Fibroblast of the aortic adventitia (primary cell): ENCODE measurements at places on chromosomes 3 and 15.

DNA sequence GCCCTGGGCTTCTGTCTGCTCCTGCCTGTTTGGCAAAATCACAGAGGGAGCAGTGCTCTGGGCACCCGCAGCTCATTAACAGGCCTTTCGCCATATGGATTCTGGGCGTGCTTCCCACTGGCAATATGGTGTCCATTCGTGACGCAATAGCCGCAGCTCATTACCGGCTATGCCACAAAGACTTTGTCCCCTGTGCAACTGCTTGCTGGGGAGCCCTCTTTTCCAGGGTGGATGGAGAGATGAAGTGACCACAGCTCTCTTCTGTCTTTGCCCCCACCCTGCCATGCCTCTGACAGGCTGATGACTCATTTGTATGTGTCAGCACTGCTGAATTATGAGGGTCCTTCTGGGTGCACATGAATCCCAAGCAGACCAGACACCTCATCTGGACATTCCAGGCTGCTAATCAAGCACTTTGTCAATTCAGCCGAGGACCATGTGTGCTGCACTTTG is 214.3 kb upstream of the FEZF2 start:
- DNase-seq = peak; percentile 58

- DNase-seq = peak; percentile 23
Observed at GRCh38 chr3:38177181-38177580, 11.8 kb downstream of the OXSR1 start.

- DNase-seq = peak; percentile 51
Observed at GRCh38 chr3:104510131-104510849, 856.4 kb upstream of the ALCAM start.

GRCh38 chr3:79726786-79727185 is 41.0 kb downstream of the ROBO1 start:
- DNase-seq = no peak

DNA sequence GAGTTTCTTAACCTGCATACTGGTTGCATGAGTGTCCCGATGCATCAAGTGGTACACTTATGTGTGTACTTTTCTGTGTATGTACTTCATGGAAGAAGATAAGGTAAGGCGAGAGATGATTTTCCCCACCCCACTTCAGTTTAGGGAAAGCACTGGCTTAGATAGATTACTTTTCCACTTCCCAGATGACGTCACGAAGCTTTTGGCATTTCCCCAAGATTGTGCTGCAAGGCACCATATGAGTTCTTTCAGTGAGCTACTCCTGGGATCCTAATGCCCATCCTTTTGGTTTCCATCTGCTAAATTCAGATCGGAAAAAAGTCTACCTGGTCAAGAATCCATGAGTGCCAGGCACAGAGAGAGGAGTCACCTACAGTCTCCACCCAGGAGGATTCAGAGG is 4.5 kb downstream of the IL17RB start:
- peak; percentile 61 for DNase-seq

- DNase-seq = no peak
Observed at GRCh38 chr3:45890405-45890804, 4.1 kb downstream of the CCR9 start.

- no peak for DNase-seq
Observed at GRCh38 chr3:145170121-145170520, 990.9 kb downstream of the PLOD2 start.

GRCh38 chr3:152834776-152835600 is at the start of gene P2RY1:
Gene P2RY1, plus strand, starts transcription at chr3:152835131. Its CDS starts 652 bp downstream, at chr3:152835783.
- DNase-seq = peak; percentile 45

DNA sequence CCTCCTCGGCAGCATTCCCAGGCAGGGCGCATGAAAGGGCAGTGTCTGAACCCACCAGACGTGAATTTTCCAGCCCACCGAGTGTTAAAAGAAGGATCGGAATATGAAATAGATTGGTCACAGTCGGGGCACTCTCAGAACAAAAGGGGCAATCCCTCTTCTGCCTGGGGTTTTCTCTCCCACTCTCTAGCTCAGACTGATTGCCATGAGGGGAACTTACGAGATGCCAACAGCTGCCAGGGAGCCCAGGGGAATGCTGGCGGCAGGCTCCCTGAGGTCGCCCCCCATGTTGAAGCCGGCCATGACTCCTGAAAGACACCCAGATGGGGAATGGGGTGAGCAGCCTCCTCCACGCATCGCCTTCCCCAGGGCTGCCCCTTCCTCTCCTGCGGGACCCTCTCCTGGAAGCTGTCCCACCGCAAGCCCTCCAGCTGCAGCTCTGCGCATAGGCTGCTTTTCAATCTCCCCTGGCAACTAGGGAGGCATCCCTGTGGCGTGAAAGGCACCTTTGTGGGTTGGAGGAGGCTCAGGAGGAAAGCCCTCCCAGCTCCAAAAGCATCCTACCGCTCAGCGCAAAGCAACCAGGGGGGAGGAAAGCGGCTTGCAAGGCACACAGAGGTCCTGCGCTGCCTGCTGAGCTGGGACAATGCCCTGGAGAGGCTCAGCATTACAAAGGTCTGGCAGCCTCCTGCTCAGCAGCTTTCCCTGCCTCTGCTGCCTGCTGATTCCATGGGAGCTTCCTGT is 64.8 kb upstream of the HEG1 start:
- no peak for DNase-seq

DNA sequence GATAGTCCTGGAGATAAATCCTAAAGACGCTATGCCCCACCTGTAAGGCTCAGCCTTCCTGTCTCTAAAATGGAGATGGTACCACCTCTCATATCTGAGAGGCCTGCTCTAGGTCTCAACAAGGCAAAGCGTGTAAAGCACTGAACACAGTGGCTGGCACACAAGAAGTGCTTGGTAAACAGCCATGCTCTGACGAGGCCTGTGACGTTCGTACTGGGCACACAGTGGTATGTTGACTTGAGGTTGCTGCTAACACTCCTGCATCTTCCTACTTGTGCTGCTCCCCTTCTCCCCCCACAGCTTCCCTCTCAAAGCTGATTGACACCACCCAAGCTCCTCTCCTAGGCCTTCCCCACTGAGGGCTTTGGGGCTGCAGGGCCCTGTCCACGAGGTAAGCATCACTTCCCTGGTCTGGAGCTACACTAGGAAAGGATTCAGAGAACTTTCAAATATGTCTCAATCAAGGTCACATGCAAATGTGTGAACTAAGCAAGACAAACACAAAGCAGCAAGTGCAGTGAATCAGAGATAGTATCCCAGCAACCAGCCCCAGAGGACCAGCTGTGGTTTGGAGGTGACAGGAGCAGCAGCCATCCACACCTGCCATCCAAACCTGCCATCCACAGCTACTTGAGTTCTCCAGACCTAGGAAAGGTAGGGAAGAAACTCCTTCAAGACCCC is 177.5 kb downstream of the STT3B start:
- no peak for DNase-seq

DNA sequence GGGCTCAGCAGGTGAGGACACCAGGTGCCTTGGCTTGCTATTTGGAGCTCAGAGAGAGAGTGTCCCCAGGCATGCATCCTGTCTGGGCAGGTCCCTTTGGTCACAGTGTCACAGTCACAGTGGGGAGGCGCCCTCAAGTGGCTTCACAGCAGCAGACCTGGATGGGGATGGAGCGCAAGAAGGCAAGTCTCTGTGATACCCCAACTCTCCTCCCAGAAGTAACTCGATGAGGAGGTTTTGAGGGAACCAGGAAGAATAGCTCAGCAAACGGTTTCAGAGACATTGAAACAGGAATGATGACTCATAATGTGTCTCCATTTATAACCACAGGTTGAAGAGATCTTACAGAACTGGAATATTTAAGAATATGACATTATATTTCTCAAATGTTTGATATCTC is 66.5 kb upstream of the SH3GL3 start:
- peak; percentile 15 for DNase-seq

- peak; percentile 94 for DNase-seq
Observed at GRCh38 chr3:102181175-102181920, 253.5 kb upstream of the ZPLD1 start.

GRCh38 chr3:131114256-131114655 is 87.6 kb downstream of the NEK11 start:
- no peak for DNase-seq

GRCh38 chr3:182981038-182981380 is 671 bp upstream of the DCUN1D1 start:
- DNase-seq = no peak

GRCh38 chr3:53705024-53705745 is 141.0 kb downstream of the CHDH start:
- DNase-seq = no peak

- peak; percentile 88 for DNase-seq
Observed at GRCh38 chr15:63121382-63122001, at the start of gene LACTB. Gene LACTB, plus strand, starts transcription at chr15:63121861. Its CDS starts 11 bp downstream, at chr15:63121872.

DNA sequence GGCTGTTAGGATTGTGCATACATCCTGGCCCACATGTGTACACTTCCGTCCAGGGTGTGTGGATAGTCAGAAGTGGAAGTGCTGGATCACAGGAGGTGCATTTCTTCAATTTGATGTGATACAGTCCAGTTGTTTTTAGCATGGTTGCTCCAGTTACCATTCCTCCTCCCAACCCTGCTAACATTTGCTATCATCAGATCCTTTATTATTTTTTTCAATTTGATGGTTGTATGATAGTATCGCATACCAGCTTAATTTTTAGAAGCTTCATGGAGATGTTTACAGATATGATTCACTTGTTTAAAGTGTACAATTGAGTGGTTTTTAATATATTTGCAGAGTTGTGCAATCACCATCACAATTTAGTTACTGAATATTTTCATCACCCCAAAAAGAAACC is 202.7 kb downstream of the ITPR1 start:
- DNase-seq = no peak

DNA sequence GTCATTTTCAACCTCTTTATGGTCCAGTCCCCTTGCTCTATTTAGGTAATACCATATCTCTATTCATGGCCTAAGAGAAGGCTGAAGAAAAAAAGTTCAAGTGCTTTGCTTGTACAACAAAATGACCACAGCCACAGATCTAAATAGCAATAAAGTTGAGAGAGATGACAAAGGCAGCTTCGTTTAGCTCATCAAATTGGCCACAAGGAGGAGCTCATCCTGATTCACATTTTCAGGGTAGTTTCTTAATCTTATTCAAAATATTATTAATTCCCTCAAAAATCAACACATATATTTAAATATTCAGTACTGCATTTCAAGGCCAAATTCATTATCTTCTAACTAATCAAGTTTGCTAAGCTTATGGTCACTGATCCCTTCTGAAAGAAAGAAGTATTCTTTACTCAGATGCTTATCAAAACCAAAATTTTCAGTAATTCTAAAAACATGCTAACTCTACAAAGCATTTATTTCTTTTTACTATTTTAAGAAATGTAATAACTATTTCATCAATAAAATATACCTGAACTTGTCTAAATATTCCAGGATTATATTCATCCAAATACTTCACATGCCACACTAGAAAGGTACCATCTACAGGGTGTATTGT is 85.5 kb downstream of the DMXL2 start:
- peak; percentile 51 for DNase-seq
